Bone marrow (tissue), 2 donors: ENCODE measurements at places on chromosomes 2 and 18.

DNA sequence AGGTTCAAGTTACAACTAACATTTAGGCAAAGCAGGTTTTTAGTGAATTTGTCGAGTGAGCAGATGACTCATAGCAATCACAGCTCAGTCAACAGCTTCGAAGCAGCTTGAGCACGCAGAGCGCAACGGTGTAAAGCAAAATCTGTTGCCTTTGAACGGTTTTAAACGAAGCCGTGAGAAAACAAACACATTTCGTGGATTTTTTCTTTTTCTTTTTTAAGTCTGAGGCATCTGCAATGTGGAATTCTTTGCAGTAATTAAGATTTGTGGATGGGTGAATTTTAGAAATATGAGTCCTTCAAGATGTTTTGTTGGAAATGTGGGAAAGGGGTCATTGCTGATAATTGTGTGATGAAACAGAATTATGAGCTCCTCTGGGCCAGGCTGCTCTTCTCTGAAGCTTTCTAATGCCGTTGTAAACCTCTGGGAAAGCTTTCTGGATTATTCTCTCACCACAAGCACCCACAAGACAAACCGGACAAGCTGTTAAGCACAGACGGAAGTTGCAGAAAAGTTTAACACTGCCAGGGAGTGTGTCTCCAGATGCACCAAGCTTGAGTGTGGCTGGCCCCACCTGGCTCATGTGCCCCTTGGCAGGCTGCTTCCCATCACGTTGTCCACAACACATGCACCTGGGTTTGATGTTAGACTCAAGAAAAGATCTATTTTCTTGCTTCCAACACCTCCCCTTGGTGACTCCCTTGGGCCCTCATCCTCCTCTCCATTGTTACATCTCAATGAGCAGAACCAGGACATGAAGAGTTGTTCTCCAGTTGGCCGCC, 224.7 kb downstream of the ACKR3 start:
- no peak for DNase-seq

- DNase-seq = no peak
Observed at GRCh38 chr2:138700716-138701115, 79.5 kb downstream of the NXPH2 start.

DNA sequence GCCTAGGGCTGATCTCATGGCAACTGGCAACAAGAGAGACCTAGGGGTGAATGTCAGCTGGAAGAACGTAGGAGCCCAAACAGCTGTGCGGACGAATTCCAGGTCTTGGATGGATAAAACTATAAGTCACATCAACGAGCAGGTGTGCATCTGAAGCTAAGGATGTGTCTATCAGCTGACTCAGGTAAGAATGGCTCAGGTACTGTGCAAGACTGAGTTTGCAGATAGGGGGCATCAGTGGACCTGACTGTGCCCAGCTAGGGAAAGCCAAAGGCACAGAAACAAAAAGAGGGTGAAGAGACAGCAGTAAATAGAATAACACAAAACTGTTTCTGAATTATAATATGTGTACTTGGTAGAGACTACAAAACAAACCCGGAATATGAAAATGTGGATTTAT, 357.3 kb downstream of the ZEB2 start:
- DNase-seq = no peak

DNA sequence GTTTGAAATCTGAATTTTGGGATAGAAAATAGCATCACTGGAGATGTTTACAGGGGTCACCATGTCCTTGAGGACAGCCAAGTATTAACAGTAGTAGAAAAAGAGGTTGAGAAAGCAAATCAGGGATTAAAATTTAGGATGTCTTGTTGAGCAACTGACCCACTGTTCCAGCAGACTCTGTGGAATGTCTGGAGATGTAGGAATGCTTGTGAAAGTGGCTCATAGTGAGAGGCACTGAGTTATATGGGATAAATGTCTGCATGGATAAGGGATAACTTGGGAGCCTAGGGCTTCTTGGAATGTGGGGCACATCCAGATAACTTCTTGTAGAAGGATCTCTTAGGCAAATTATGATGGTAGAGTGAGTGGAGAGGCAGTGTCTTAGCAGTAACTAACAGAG, 495.0 kb downstream of the TMX3 start:
- no peak for DNase-seq

DNA sequence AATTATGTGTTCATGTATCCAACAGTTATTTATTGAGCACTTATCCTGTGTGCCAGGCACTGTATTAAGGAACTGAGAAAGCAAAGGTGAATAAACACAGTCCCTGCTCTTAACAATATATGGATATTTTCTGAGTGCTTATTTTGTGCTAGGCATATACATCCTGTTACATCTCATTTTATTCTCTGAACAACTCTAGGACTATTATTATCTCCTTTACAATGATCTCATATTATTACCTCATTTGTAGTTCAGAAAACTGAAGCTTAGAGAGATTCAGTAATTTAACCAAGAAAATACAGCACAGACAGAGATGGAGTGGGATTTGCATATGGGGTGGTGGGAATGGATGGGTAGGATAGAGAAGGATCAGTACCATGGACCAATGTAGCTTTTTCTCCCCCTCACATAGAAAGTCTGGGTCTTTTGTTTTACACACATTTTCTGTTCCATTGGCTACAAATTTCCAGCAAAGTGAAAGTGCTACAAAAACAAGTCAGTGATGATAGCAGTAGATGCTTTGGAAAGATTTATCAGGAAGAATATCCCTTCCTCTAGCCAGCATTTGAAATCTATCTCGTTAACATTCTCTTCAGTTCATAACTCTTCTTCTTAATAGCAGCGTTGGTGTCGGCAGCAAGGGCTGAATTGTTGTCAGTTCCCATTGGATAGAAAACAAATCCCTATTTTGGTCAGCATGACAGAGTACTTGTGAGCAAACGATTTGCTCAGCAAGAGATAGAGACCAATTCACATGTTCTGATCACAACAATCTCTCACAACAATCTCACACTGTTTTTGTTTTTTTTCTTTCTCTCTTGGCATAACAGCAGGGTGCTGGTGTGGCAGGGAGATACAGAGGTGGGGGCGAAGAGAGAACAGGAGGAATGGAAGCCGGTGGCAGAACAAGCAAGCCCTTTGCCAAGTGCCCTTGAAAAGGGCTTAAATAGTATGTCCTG, 102.2 kb upstream of the KCTD1 start:
- DNase-seq = no peak

DNA sequence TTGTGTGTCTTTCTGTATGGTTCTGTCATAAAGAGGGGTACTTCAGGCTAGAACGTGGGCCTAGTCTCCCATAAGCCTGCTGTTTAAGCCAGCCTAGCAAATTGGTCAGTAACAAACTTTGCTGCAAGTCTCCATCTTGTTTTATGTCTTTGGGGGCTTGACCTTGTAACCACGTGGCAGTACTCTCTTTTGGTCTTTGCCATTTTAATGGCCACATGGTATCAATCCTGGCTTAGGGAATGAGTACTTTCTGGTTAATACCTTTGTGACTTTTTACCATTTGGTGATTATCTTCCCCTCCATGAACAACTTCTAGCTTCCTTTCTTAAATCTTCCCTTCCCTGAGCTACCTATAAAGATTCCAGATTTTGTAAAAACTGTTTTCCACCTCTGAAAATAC, 148.3 kb downstream of the GCA start:
- no peak for DNase-seq

GRCh38 chr2:10591207-10591606, 98.6 kb downstream of the NOL10 start:
- no peak for DNase-seq

- no peak for DNase-seq
Observed at GRCh38 chr18:25052511-25052921, 299.4 kb downstream of the ZNF521 start.

DNA sequence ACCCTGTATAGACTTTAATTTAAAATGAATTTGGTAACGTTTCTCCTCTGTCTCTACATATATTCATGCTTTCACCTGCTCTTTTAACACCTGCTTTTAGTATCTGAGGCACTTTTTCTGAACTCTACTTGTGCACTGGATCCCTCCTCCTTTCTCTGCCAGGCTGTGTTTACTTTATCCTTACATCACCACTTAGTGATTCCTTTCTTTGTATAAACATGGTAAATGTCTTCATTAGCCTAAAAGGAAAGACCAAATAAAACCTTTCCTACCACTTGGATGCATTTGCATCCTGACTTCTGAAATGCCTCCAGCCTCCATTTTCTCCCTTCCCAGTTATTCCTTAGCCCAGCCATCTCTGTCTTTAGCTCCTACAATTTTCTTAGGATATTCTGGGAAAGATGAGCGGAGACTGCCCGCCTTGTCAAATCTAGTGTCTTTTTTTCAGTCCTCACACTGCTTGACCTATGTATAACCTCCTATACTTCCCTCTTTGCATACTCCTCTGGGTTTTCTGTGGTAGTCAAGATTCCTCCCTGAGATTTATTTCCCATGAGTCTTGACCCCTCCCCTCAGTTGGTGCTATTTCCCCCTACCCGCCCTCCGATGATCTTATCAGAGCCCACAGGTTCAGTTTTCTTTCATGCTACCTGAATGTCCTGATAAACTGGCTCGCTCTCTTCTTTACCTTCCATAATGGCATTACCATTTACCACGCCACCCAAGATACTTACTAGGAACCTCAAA, 44.8 kb downstream of the REL start:
- DNase-seq = no peak

DNA sequence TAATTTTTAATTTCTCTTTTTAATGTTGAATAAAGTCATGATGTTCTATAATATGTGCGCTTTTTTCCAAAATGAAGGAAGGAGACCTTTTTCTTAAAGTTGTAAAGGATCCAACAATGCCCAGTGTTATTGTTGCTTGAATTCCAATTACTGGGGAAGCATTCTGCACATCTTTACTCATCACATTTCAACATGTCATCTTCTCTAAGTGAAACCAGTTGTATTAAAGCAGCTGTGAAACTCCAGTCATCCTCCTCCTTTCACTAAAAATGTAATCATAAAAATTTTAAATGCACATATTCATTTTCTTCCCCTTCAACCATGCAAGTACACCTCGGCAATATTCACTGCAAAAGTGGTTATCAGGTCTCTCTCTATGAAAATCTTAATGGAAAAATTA, 722.7 kb downstream of the TSN start:
- DNase-seq = no peak

GRCh38 chr2:219713110-219713509, 85.7 kb downstream of the SLC4A3 start:
- no peak for DNase-seq

DNA sequence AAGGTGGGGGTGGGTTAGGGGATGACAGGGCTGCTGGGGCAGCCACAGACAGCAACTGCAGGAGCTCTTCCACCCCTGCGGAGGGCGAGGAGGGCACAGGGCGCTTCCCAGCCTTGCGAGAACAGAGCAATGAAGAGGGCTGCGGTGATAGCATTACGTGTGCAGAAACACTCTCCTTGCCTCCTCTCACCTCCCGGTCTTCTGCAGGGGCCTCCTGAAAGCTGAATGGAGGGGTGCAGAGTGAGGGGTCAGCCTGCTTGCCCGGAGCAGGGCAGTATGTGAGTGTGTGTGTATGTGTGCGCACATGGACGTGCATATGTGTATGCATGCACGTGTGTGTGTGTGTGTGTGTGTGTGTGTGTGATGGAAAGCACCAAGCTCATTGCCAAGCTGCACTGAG, 29.5 kb upstream of the IL1R2 start:
- no peak for DNase-seq

DNA sequence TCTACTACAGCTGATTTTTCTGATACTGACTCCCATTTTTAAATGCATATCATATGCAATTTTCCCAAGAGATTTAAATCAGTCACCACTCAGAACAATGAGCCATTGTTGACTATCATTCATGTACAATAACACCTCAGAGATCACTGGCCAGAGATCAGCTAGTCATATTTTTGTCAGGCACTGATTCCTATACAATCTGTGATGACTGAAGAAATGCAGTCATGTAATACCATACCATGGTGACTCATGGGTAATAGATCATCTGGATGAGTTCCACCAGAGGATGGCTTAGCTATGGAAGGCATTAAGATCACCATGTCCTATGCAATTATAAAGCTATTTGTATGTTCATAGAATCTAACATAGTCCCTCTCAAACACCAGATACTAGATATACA, 285.7 kb upstream of the DCC start:
- no peak for DNase-seq

DNA sequence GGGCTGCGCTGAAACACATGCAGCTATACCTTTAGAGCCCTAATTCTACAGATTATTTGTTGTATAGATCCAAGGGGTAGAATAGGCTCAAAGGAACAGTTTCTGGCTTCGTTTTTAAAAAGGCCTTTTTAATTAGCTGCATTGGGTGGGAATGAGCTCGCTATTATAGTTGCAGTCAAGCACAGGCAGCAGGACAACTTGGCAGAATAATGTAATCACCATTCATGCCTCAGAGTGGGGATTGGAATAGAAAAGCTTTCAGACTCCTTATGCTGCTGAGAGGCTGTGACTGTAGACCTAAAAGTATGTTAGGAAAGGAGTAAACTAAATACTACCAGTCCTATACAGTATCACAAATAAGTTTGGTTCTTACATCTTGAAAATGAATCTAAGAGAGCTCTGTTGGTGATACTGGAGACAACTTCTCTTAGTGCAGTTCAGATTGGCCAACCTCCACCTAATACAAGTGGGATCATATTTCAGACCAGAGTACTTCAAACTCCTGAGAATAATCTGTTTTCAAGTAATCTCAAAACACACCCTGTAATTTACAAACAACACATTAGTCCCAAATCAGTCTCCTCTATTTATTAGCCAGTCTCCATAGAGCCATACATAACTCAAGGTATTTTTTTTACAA, 121.4 kb downstream of the ANTXR1 start:
- no peak for DNase-seq

DNA sequence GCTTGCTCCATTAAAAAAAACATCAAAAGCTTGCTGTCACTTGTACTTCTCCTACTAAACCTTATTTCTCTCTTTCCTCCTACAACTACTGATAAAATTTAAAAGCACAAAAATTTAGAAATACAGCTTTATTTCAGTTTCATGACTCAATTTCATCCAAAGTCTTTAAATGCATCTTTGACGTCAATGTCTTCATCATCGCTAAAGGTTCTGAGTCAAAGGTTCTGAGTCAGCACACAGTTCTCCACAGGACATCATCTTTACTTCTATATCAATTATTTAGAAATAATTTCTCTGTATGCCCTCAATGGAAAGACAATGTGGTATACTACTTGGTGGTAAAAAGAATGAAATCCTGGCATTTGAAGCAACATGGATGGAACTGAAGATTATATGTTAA, 163.9 kb upstream of the DNMT3A start:
- no peak for DNase-seq

- no peak for DNase-seq
Observed at GRCh38 chr2:96580771-96581170, 44.2 kb downstream of the ARID5A start.

DNA sequence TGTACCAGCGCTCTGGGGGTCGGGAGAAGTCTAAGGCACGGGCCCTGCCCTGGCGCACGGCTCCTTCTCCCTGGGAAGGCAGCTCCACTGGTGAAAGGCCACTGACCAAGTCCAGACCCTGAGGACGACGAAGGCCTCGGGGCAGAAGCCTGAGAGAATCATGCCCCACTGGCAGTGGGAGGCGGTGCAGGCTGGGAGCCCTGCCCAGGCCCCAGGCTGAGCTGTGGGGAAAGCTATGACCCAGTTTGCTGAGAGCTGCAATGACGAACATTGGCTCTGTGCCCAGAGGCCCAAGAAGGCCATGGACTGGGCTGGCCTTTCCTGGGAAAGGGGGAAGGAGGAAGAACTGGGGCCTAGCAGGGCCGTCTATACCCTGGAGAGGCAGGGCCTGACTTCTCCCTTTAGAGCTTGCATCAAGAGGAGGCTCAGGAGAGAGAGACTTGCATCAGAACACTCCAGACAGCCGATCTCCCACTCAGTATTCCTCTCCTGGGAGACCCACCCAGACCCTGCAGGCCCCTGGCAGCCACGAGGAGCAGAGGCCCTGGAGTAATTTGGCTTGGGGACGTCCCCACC, 32.9 kb downstream of the HS1BP3 start:
- no peak for DNase-seq
